ENCODE measurements at places on chromosomes 5 and 9. TPM values are rescaled to one million over a fixed set of nuclear protein-coding genes. Genes with fewer than 3 reads are reported as not detected.
A peak's percentile ranks its signal among the peaks of the same experiment; 100 is the strongest.

DNA sequence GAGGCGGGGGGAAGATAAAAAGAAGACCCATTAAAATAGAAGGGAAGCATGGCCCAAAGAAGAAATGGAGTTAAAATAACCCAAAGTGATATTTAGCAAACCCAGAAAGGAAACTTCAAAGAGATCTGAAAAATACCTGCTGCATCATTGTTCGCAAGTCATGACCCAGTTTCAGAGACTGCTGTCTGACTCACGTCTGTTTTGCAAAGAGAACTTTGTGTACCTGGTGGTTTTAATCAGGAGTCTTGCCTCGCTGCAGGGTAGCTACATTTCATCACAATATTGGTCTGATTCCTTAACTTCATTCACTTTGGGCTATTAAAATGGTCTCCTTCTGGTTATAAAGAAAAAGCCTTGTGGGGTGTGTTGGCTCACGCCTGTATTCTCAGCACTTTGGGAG lies 461.1 kb upstream of the DAP start:
- no peak for DNase-seq

DNA sequence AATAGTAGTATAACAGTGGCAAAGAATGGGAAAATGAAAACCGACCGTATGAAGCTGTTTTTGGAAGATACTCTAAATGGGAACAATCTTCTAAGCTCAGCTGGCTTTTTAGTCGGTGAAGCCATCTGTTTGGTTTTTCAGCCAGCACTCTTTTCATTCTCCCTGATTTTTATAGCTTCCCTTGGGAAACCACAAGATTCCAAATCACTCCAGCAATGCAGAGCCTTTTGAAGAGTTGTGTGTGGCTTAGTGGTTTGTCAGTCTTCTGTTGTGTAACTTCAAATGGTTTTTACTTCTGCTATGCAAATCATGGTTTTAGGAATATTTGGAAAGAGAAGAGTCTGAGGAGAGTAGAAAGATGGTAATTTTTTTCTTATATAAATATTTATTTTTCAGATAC lies 180.7 kb downstream of the KDM4C start:
- DNase-seq: no peak

GRCh38 chr9:37609735-37610397 lies 17.5 kb upstream of the TOMM5 start:
- DNase-seq: no peak

- no peak for DNase-seq
These were observed 1.3 kb downstream of the MAT2B start for GRCh38 chr5:163506726-163507125.

DNA sequence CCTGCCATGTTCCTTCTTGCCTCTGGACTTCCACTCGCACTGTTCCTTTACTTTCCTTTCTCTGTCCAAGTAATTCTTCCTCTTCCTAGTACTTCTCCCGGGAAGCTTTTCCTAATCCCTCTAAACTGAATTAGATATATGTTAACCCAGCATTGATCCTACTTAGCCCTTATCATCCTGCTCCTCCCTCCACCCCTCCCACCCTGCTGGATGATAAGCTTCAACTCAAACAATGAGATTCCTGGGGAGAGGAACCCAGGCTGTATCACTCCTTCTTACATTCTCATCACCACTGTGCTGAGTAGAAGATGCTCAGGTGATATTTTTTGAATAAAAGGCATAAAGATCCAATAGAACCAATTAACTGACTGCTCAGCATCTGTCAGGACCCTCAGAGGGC lies 45.7 kb downstream of the CDK5RAP2 start:
- DNase-seq: no peak

DNA sequence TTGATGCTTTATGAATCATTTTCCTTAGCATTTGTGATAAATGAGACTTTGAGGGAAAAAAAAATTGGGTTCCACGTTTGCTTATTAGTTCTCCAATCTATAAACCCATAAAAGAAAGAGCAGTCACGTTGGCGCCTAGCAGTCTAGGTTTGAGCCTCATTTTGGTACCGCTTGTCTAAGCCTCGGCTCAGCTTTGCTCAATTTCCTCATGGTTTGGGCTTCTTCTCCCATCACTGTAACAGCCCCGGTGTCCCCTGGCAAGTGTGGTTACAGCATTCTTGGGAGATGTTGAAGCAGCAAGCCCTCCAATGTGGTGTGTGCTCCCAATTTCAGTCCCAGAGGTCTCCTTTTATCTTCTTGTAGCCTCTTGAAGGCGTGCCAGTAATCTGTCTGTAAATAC lies 578.4 kb downstream of the CDK5RAP2 start:
- DNase-seq: no peak

- no peak for DNase-seq
These were observed 54.6 kb upstream of the MAP3K1 start for GRCh38 chr5:56760723-56761122.

DNA sequence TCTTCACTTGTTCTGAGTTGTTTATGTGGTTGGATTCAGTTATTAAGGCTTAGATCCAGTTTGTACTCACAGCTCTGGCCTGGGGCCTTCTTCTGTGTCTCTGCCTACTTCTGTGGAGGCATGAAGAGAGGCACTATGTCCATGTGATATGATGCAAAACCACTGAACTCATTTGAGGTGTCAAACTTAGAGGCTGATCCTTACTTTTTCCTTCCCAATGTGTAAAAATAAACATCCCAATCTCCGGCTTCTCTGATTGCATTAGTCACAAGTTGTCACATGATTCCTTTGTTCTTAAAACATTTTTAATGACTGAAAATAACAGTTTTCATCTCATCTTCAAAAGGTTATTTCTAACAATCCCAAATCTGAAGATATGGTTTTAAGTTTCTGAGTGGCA lies 276.0 kb upstream of the RGMB start:
- DNase-seq: no peak

DNA sequence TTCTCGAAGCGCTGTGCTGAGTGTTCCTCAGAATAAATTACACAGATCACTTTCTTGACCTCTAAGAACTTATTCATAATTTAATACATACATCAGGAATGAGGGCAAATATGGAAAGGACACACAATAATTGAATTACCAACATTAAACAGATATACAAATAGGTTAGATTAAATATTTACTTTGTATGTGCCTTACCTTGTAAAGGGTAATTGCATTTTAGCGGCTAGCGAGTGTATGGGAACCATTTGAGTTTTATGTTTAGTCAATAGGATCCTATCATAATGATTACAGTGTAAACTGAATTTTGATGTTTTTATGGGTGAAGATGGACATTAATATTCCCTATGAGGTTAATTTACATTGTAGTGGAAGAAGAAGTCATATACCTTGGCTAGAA lies 1187.1 kb upstream of the WWC1 start:
- no peak for DNase-seq

- no peak for DNase-seq
These were observed 9.3 kb upstream of the MYOT start for GRCh38 chr5:137858223-137858916.

DNA sequence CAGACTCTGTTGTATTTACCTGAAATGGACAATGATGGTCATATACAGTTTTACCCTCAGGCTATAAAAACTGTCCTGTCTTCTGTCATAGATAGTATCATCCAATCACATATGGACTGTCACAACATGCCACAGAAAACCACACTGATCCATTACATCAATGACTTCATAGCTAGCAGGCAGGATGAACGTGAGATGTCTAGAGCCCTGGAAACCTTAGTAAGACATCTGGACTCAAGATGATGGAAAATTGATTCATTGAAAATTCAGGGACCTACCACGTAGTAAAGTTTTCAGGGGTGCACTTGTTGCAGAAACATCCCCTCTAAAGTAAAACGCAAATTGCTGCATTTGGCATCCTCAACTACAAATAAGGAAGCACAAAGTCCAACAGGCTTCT lies 284.4 kb upstream of the RGMB start:
- no peak for DNase-seq

GRCh38 chr5:136011414-136012001 lies 17.3 kb upstream of the TGFBI start:
- no peak for DNase-seq

GRCh38 chr9:116008278-116008677 lies 145.3 kb upstream of the PAPPA start:
- peak; percentile 1 for DNase-seq

- DNase-seq: no peak
These were observed 322.6 kb upstream of the SLC30A5 start for GRCh38 chr5:68771221-68771620.

DNA sequence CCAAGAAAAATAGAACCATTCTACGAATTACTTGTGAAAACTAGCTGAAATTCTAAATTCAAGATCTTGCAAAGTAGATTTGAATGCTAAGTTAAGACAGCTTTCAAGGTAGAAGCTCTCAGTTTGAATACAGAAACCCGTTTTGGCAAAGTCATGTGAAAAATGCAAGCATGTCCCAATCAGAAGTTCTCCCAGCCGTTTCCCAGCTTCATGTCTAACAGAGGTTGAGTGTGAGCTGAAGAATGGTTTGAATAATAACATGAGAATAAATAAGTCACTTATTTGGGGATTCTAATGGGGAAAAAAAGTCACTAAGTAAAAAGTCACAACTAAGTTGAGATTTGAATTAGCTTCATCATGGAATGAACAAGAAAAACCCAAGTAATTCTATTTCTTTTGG lies 152.5 kb upstream of the MAP3K1 start:
- DNase-seq: no peak

CTNND2 gene
- total RNA-seq: 7.0 TPM

CATSPER3 gene
- total RNA-seq: 0.74 TPM

OR13J1 gene
- total RNA-seq: not detected

IL7R gene
- not detected for total RNA-seq

PIP5K1B gene
- 2.8 TPM for total RNA-seq

SPATA31A3 gene
- total RNA-seq: not detected

CER1 gene
- total RNA-seq: 2.4 TPM

GNAQ gene
- 59.1 TPM for total RNA-seq

KIF27 gene
- 3.9 TPM for total RNA-seq

PDE6A gene
- not detected for total RNA-seq

All from GM23338 (cell line).